ENCODE measurements at places on chromosomes 13 and 19.
A peak's percentile ranks its signal among the peaks of the same experiment; 100 is the strongest.

GRCh38 chr13:50387051-50387581, 371.9 kb downstream of the KCNRG start:
- no peaks in the 10 kb centered on the region for H3K27me3 ChIP-seq
- no peaks in the 10 kb centered on the region for H3K36me3 ChIP-seq
- no peak overlapping the region for H3K4me3 ChIP-seq

GRCh38 chr19:35710784-35711723, 6.7 kb downstream of the ZBTB32 start:
- H3K27me3 ChIP-seq, result no peaks in the 10 kb centered on the region
- H3K36me3 ChIP-seq, result no peaks in the 10 kb centered on the region
- peaks cover 59% of the 10 kb centered on the region for H3K4me1 ChIP-seq
- peak overlapping the region; percentile 96 for H3K27ac ChIP-seq
- peak; percentile 53 for DNase-seq
- peak overlapping the region; percentile 62 for H3K4me3 ChIP-seq

GRCh38 chr13:83499286-83499685, 383.0 kb downstream of the SLITRK1 start:
- no peaks in the 10 kb centered on the region for H3K36me3 ChIP-seq
- no peak for DNase-seq
- no peaks in the 10 kb centered on the region for H3K27me3 ChIP-seq
- no peak overlapping the region for H3K4me3 ChIP-seq
- no peak overlapping the region for H3K27ac ChIP-seq

GRCh38 chr13:76703621-76704288, 182.4 kb downstream of the KCTD12 start:
- H3K27ac ChIP-seq, result no peak overlapping the region
- no peaks in the 10 kb centered on the region for H3K36me3 ChIP-seq
- no peaks in the 10 kb centered on the region for H3K4me1 ChIP-seq
- no peak for DNase-seq
- no peak overlapping the region for H3K4me3 ChIP-seq
- H3K27me3 ChIP-seq, result peaks cover 5% of the 10 kb centered on the region

- H3K27me3 ChIP-seq, result no peaks in the 10 kb centered on the region
- no peak for DNase-seq
- H3K27ac ChIP-seq, result no peak overlapping the region
- H3K4me3 ChIP-seq, result no peak overlapping the region
- H3K4me1 ChIP-seq, result no peaks in the 10 kb centered on the region
Observed at GRCh38 chr19:31979362-31979761, 366.0 kb upstream of the ZNF507 start.

DNA sequence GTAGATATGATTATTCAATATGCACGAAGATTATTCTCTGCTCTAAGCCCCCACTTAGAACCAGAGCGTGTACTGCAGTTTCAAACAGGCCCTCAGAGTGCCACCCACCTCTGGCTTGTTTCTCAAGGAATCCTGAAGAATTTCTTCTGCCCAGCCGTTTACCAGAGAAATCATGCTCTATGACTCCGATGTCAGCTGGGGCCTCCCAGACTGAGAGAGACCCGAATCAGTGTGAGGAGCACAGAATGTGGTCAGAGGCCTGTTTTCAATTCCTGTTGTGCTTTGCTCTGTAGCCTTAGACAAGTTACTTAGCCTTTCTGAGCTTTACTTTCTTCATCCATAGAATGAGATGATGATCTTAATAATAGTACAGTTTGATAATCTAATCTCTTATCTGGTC, 5.5 kb downstream of the PNMA8C start:
- no peak overlapping the region for H3K27ac ChIP-seq
- DNase-seq, result no peak
- peaks cover 45% of the 10 kb centered on the region for H3K27me3 ChIP-seq
- no peaks in the 10 kb centered on the region for H3K36me3 ChIP-seq
- peaks cover 16% of the 10 kb centered on the region for H3K4me1 ChIP-seq

DNA sequence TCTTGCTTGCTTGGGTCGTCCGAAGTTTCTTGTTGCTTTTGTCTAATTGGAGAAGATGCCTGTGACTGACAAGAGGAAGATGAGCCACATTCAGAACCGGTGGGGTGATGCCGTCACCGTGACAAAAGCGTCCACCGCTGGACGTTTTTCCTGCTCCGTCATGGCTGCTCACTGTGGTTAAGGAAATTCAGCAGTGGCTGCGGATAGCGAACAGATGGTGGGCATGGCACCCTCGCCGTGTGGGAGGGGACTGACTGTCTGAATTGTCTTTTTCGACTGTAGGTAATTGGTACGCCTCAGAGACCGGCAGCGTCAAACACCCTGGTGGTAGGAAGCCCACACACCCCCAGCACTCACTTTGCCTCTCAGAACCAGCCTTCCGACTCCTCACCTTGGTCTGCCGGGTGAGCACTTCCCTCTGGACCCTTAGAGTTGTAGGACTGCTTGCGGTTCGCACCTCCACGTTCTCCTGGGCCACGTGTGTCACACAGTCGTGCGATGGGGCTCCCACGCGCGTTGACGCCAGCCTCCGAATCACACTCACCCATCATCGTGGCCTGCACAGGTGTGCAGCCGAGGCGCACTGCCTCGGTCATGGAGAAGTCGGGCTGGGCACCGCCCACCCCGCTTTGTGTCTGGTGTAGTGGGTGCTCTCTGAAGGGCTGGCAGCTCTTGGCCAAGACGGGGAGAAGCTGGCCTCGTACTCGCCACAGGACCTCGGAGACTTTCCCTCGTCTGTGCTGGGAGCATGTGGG, 26.5 kb downstream of the ATP4B start:
- H3K4me1 ChIP-seq, result no peaks in the 10 kb centered on the region
- no peaks in the 10 kb centered on the region for H3K27me3 ChIP-seq
- no peak overlapping the region for H3K27ac ChIP-seq
- DNase-seq, result no peak
- peaks cover 73% of the 10 kb centered on the region for H3K36me3 ChIP-seq

GRCh38 chr13:36242761-36243160, 28.4 kb upstream of the SOHLH2 start:
- no peaks in the 10 kb centered on the region for H3K36me3 ChIP-seq
- no peaks in the 10 kb centered on the region for H3K27me3 ChIP-seq
- H3K27ac ChIP-seq, result no peak overlapping the region
- no peak overlapping the region for H3K4me3 ChIP-seq
- DNase-seq, result no peak

GRCh38 chr13:47555235-47555634, 445.8 kb downstream of the SUCLA2 start:
- no peak overlapping the region for H3K27ac ChIP-seq
- DNase-seq, result no peak
- no peaks in the 10 kb centered on the region for H3K36me3 ChIP-seq
- H3K27me3 ChIP-seq, result peaks cover 1% of the 10 kb centered on the region
- H3K4me1 ChIP-seq, result no peaks in the 10 kb centered on the region

DNA sequence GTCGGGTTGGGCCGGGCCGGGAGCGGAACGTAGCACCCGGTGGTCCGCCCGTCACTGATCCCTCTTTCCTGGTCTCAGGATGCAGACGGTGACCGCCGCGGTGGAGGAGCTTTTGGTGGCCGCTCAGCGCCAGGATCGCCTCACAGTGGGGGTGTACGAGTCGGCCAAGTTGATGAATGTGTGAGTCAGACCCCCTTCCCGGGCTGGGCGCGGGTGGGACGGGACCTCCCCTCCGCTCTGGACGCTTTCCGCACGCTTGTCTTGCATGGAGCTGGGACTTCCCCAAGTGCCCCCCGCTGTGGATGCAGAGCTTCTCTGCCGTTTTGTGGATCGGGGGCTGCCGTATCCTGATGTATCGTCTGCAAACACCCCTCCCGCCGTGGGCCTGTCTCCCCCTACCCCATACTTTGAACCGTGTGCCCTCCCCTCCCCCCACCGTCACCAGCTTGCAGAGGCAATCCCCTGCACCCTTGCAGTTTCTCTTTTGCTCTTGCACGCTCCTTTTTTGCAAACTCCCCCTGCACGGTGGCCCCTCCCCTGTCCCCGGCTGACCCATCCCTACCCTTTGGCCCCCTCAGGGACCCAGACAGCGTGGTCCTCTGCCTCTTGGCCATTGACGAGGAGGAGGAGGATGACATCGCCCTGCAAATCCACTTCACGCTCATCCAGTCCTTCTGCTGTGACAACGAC, 669 bp downstream of the GADD45B start:
- H3K4me1 ChIP-seq, result peaks cover 32% of the 10 kb centered on the region
- H3K4me3 ChIP-seq, result peak overlapping the region; percentile 99
- peak; percentile 66 for DNase-seq
- peaks cover 28% of the 10 kb centered on the region for H3K36me3 ChIP-seq
- H3K27me3 ChIP-seq, result no peaks in the 10 kb centered on the region

DNA sequence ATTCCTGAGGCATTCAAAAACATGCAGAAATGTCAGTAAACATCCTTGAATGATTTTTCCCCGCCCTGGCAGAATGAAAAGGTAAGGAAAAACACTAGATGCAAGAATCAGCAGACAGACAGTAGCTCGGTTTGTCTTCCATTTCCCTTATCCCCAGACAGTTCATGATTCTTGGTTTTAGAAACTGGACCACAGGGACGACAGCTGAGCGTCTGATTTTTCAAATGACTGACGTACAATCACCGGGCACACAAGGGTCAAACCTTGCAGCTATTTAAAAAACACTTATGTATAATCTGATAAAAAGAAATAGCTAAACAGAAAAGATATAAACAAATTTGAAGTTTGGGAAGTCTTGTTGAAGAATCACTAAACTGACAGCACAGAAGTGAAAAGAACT, 47.1 kb downstream of the DCLK1 start:
- no peaks in the 10 kb centered on the region for H3K4me1 ChIP-seq
- H3K4me3 ChIP-seq, result no peak overlapping the region
- H3K27me3 ChIP-seq, result no peaks in the 10 kb centered on the region
- H3K27ac ChIP-seq, result no peak overlapping the region
- no peak for DNase-seq

DNA sequence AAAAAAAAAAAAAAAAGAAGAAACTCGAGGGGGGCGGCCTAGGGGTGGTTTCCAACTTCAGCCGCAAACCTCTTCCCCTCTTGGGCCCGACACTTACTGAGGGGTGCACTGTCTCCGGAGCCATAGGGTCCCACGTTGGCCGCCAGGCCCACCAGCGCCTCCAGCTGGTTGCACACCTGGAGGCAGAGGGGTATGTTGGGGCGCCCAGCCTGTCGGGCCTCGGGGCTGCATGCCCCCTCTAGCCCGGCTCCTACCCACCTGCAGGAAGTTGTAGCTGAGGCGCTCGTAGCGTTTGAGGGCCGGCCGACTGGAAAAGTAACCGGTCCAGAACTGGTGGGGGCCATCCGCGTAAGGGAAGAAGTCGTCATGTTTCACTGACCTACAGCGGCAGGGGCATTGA, 8.6 kb downstream of the MAN2B1 start:
- H3K4me1 ChIP-seq, result peaks cover 2% of the 10 kb centered on the region
- H3K36me3 ChIP-seq, result peaks cover 78% of the 10 kb centered on the region
- no peak overlapping the region for H3K4me3 ChIP-seq
- no peaks in the 10 kb centered on the region for H3K27me3 ChIP-seq

GRCh38 chr19:7819337-7819736, 10.7 kb upstream of the EVI5L start:
- peak overlapping the region; percentile 3 for H3K27ac ChIP-seq
- peaks cover 14% of the 10 kb centered on the region for H3K27me3 ChIP-seq
- no peak for DNase-seq
- H3K4me1 ChIP-seq, result peaks cover 34% of the 10 kb centered on the region
- peak overlapping the region; percentile 17 for H3K4me3 ChIP-seq
- H3K36me3 ChIP-seq, result no peaks in the 10 kb centered on the region

GRCh38 chr19:18514800-18515682, 6.8 kb downstream of the ELL start:
- H3K27ac ChIP-seq, result no peak overlapping the region
- no peak for DNase-seq
- H3K27me3 ChIP-seq, result no peaks in the 10 kb centered on the region
- no peak overlapping the region for H3K4me3 ChIP-seq
- H3K36me3 ChIP-seq, result peaks cover 15% of the 10 kb centered on the region

DNA sequence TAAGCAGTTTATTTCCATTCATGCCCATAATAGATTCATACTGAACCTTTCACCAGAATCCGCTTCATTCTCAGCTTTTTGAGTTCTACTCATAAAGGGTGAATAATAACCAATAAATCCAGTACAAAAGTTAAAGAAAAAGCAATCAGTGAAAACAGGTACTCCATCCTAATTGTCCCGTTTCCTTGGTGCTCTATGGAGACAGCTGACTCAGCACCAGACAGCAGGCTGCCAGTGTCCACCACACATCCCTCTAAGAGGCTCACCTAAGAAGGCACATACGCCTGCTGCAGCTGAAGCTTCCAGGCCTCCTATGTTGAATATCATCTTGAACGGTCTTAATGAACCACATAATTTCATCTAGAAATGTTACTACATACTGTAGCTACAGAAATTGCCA, 27.3 kb downstream of the MYO16 start:
- H3K27me3 ChIP-seq, result no peaks in the 10 kb centered on the region
- H3K36me3 ChIP-seq, result no peaks in the 10 kb centered on the region
- H3K4me3 ChIP-seq, result no peak overlapping the region
- H3K27ac ChIP-seq, result no peak overlapping the region

DNA sequence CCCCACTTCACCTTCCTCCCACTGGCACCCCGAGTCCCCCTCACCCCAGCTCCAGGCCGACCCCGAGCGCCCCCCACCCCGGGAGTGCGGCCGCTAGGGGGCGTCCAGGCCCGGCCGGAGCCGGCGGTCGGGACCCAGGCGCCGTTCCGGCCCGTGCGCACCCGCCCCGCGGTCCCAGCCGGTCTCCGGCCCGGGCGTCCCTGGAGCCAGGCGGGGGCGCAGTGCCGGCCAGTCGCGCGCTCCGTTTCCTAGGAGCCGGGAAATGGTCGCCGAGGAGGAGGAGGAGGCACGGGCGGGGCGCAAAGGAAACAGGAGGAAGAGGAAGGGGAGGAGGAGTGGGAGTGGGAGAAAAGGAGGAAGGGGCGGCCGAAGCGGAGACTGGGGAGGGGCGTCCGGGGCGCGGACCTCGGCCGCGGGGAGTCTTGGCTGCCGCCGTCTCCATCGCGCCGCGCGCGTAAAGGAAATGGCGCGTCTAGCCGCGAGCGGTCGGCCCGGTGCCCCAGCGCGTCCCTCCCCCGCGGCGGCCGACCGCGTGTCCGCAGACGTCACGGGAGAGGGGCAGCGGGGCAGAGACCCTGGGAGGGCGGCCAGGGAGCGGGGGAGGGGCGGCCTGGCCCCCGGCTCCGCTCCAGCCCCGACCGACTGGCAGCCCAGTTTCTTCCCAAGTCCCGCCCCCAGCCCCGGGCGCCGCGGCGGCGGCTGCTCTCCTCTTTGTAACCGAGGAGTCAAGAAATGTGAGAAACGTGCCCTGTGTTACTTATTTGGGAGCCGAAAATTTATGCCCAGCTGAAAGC, 1.1 kb upstream of the KCTD15 start:
- peaks cover 5% of the 10 kb centered on the region for H3K4me1 ChIP-seq
- no peaks in the 10 kb centered on the region for H3K36me3 ChIP-seq
- peak; percentile 64 for DNase-seq
- peak overlapping the region; percentile 75 for H3K4me3 ChIP-seq
- H3K27me3 ChIP-seq, result peaks cover 19% of the 10 kb centered on the region

GRCh38 chr13:109652531-109652930, 133.9 kb downstream of the IRS2 start:
- no peaks in the 10 kb centered on the region for H3K36me3 ChIP-seq
- no peak overlapping the region for H3K4me3 ChIP-seq
- H3K27me3 ChIP-seq, result no peaks in the 10 kb centered on the region

GRCh38 chr13:98568918-98569317, 8.0 kb downstream of the STK24 start:
- DNase-seq, result no peak
- no peaks in the 10 kb centered on the region for H3K27me3 ChIP-seq
- peaks cover 6% of the 10 kb centered on the region for H3K36me3 ChIP-seq
- peak overlapping the region; percentile 91 for H3K27ac ChIP-seq

GRCh38 chr19:46426035-46426505, 2.7 kb downstream of the PNMA8C start:
- H3K27ac ChIP-seq, result no peak overlapping the region
- peaks cover 26% of the 10 kb centered on the region for H3K4me1 ChIP-seq
- H3K4me3 ChIP-seq, result peak overlapping the region; percentile 68

GRCh38 chr19:33407140-33407551, 33.6 kb downstream of the CEBPG start:
- no peaks in the 10 kb centered on the region for H3K27me3 ChIP-seq
- H3K27ac ChIP-seq, result no peak overlapping the region
- no peak overlapping the region for H3K4me3 ChIP-seq
- H3K4me1 ChIP-seq, result no peaks in the 10 kb centered on the region
- peaks cover 2% of the 10 kb centered on the region for H3K36me3 ChIP-seq
